ENCODE measurements at places on chromosomes 4 and X.

DNA sequence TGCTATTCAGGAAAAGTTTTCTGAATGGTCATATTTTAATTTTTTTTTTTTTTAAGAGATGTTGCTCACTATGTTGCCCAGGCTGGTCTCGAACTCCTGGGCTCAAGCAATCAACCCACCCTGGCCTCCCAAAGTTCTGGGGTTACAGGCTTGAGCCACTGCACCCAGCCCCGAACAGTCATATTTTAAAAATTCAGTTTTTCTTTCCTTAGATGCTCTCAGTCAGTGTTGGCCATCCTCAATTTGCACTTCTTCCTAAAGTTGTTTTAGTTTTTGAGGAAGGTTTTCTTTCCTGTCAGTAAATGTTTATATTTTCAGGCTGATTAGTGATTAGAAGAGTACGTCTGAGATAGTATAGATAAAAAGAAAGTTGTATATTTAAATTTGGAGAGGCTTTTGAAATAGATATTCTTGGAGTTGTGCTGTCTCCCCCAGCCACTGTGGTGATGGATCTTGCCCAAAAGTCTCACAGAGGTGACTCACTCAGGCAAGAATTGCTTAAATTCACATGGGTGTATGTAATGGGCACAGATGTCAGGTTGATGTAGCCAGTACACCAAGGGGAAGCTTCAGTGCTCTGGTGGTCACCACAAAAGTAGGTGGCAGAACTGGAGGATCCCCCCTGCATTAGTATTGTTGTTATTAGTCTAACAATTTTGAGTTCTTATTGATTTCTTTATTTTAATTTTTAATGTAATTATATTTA, 72.2 kb upstream of the ELOVL6 start:
- no peak for ATAC-seq
- peaks cover 10% of the 10 kb centered on the region for H3K27me3 ChIP-seq
- no peak overlapping the region for H3K27ac ChIP-seq
- no peaks in the 10 kb centered on the region for H3K36me3 ChIP-seq
- no peak overlapping the region for H3K4me3 ChIP-seq
- H3K4me1 ChIP-seq: no peaks in the 10 kb centered on the region

DNA sequence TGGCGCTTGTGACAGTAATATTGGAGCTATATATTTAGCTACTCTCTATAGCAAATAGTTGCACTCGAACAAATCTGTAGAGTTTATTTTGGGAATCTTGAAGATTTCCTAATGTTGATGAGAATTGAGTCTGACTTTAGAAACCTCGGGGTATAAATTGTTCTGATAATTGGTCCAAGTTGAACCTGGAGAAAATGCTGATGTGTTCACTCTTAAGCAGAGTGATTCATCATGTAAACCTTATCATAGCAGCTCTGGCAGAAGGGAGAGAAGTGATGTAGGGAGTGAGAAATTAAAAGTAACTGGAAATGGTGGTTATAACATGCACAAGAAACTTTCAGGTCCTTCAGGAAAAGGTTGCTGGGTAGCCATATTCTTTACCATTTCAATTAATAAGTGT, 16.4 kb upstream of the SLC4A4 start:
- ATAC-seq: no peak
- no peaks in the 10 kb centered on the region for H3K4me1 ChIP-seq
- no peaks in the 10 kb centered on the region for H3K36me3 ChIP-seq
- H3K4me3 ChIP-seq: no peak overlapping the region

DNA sequence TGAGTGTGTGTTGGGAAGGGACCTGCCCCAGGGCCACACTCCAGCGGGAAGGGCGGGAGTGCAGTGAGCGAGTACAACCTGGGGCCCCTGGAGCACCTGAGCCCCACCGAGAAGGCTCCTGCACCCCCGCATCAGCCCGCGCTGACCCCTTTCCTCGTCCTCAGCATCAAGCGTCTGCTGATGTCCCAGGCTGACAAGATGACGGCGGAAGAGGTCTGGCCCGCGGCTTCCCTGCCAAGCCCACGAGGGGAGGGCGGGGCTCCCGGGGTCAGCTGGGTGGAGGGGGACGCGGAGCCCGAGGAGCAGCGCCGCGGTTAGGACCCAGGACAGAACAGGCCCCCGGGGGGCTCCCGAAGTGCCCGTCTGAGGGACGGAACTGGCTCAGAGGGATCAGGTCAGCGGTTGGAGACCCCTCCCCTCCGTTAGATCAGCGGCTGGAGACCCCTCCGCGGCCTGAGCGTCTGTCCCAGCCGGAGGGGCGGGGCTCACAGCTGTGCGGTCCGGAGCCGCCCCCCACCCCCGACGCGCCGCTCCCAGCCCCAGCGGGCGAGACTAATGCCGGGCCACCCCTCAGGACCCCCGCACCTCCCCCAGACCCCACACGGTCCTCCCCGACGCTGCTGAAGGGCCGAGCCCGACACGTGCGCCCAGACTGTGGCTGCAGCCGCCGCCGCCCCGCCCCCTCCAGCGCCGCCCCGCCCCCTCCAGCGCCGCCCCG, 6.7 kb downstream of the MYL5 start:
- peaks cover 30% of the 10 kb centered on the region for H3K27me3 ChIP-seq
- H3K4me1 ChIP-seq: peaks cover 56% of the 10 kb centered on the region
- H3K4me3 ChIP-seq: peak overlapping the region; percentile 74
- peak; percentile 56 for ATAC-seq
- H3K27ac ChIP-seq: peak overlapping the region; percentile 71
- H3K36me3 ChIP-seq: no peaks in the 10 kb centered on the region

GRCh38 chrX:124346117-124346876, at the start of gene SH2D1A:
Gene SH2D1A, plus strand, starts transcription at chrX:124346563. Its CDS starts 80 bp downstream, at chrX:124346643.
- no peak within 1 kb of the TSS for H3K4me3 ChIP-seq
- no peak for ATAC-seq
- H3K27ac ChIP-seq: no peak within 1 kb of the TSS
- H3K27me3 ChIP-seq: no peaks in the 10 kb centered on the region
- H3K4me1 ChIP-seq: no peaks in the 10 kb centered on the region

DNA sequence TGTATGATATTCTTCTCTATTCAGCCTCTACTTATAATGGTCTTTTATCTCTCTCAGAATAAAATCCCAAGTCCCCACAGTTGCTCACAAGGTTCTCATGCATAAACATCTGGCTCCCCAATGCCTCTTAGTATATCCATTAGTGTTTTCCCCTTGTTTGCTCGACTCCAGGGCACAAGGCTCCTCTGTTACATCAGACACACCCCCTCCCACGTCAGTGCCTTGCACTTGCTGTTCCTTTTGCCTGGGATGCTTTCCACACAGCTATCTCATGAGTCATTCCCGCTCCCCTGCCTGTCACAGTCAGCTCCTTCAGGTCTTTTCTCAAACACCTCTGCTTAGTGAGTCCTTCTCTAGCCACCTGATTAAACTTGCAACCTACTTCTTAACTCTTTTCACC, 260.2 kb downstream of the IL1RAPL1 start:
- no peaks in the 10 kb centered on the region for H3K36me3 ChIP-seq
- no peak overlapping the region for H3K4me3 ChIP-seq
- no peaks in the 10 kb centered on the region for H3K27me3 ChIP-seq
- H3K27ac ChIP-seq: no peak overlapping the region
- ATAC-seq: no peak

DNA sequence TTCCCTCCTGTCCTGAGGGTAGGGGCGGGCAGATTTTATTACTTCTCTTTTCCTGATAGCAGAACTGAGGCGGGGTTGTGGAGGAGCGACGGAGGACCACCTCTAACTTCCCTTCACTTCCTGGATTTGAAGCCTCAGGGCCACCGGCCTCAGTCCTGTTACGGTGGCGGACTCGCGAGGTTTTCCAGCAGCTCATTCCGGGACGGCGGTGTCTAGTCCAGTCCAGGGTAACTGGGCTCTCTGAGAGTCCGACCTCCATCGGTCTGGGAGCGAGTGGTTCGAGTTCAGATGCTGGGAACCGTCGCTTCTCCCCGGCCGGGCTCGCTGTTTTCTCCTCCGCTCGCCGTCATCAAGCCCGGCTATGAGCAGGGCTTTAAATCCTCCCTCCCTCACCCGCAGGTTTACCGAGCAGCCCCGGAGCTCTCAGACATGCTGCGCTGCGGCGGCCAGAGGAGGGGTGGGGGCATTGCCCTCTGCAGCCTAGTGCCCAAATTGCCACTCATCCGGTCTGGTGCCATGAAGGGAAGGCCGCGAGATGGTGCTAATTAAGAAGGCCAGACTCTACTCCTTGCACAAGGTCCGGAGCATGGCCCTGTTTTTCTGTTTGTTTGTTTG, 23.3 kb downstream of the HAND2 start:
- no peak for ATAC-seq
- peaks cover 43% of the 10 kb centered on the region for H3K4me1 ChIP-seq
- H3K27me3 ChIP-seq: peaks cover 91% of the 10 kb centered on the region
- H3K4me3 ChIP-seq: peak overlapping the region; percentile 50
- no peak overlapping the region for H3K27ac ChIP-seq

DNA sequence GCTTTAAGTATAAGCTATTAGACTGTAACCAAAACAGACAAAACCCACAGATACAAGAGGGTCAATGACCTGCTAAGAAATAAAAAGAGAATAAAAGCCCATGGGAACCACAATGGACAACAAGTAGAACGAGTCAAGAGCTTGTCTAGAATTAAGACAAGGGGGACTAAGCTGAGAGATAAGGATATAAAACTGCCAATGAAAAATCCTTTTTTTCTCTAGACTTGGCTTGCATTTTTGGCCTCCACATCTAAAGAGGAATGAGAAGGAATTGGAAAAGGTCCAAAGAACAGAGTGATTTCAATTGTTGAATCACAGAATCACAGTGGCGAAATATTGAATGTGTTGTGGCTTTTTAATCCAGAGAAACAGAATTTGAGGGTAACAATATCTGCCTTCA, 135.7 kb downstream of the QDPR start:
- no peak for ATAC-seq
- no peak overlapping the region for H3K4me3 ChIP-seq
- H3K36me3 ChIP-seq: no peaks in the 10 kb centered on the region
- H3K4me1 ChIP-seq: no peaks in the 10 kb centered on the region
- no peak overlapping the region for H3K27ac ChIP-seq

DNA sequence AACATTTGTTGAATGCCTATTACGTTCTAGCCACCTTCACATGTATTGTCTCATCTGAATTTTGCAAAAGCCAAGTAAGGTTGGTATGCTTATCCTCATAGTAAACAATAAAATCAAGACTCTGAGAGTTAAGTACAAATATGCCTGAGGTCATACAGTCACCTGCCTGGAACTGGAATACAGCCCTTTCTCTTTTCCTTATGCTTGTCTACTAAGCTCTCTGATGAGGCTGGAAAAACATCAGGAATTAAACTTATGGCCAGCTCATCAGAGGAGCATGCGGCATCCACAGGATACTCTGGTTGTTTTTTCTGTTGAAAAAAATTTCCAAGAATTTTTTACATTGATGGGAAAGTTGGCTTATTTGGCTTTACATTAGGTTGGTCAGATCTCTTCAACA, 35.5 kb downstream of the NCAPG start:
- peaks cover 4% of the 10 kb centered on the region for H3K36me3 ChIP-seq
- H3K4me3 ChIP-seq: no peak overlapping the region
- ATAC-seq: no peak

DNA sequence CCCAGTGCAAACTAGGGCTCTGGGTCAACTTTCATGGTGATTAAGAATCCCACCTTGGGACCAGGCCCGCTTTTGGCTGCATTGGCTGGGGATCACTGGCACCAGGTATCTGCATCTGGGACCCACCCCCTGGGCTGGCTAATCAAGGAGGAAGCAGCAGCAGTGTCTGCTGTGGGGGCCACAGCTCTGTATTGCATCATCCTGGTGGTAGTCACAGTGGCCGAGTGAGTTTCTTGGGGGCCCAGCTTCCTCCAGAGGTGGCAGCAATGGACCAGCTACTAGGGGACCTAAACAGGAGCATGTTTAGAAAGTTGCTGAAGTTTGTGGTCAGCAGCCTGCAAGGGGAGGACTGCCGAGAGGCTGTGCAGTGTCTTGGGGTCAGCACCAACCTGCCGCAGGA, 15.7 kb downstream of the LNX1 start:
- no peak overlapping the region for H3K27ac ChIP-seq
- H3K27me3 ChIP-seq: no peaks in the 10 kb centered on the region
- ATAC-seq: peak; percentile 5
- no peaks in the 10 kb centered on the region for H3K4me1 ChIP-seq
- no peak overlapping the region for H3K4me3 ChIP-seq

GRCh38 chr4:108943976-108944591, 181.2 kb upstream of the ETNPPL start:
- ATAC-seq: no peak
- no peak overlapping the region for H3K4me3 ChIP-seq
- H3K27ac ChIP-seq: no peak overlapping the region
- no peaks in the 10 kb centered on the region for H3K36me3 ChIP-seq

Measured in stimulated activated memory B cell treated with anti-CD40 and anti-IgM and Interleukin-4, amounts not matched to agents 10 μg/mL and 1 μg/mL and 100 μg/mL, for 72 hours (primary cell).